ENCODE measurements at places on chromosomes 16 and 17. TPM values are rescaled to one million over a fixed set of nuclear protein-coding genes. Genes with fewer than 3 reads are reported as not detected.

DNA sequence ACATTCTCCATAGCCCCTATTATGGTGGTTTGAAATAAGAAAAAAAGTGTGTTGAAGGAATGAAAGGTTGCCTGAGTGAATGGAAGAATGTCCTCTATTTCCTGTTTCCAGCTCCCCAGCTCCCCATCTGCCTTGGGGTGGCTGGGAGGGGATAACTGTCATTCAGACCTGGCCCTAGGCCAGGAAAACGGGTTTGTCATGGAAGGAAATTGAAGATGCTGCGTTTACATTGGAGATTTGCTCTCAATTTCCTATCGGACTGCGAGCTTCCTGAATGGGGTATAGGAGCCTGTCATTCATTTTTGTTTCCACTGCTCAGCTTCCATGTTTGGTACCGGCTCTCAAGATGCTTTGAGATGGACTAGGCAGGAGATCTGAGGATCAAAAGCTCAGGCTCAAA lies 2.2 kb upstream of the FZD2 start:
- DNase-seq = no peak

GRCh38 chr16:47045459-47045858 lies 72.0 kb upstream of the DNAJA2 start:
- DNase-seq = no peak

Gene TBC1D3
- polyA plus RNA-seq = not detected

- DNase-seq = no peak
Measured at GRCh38 chr16:62664566-62664965, 628.3 kb upstream of the CDH8 start.

- DNase-seq = peak; percentile 6
Measured at GRCh38 chr17:32445074-32445415, 735 bp downstream of the PSMD11 start.

GRCh38 chr16:2213817-2214718 lies 572 bp downstream of the PGP start:
- DNase-seq = no peak

Gene C17orf100
- 6.7 TPM for polyA plus RNA-seq

Gene CAMTA2
- 32.4 TPM for polyA plus RNA-seq

- no peak for DNase-seq
Measured at GRCh38 chr17:67855504-67856324, 30.4 kb downstream of the BPTF start.

DNA sequence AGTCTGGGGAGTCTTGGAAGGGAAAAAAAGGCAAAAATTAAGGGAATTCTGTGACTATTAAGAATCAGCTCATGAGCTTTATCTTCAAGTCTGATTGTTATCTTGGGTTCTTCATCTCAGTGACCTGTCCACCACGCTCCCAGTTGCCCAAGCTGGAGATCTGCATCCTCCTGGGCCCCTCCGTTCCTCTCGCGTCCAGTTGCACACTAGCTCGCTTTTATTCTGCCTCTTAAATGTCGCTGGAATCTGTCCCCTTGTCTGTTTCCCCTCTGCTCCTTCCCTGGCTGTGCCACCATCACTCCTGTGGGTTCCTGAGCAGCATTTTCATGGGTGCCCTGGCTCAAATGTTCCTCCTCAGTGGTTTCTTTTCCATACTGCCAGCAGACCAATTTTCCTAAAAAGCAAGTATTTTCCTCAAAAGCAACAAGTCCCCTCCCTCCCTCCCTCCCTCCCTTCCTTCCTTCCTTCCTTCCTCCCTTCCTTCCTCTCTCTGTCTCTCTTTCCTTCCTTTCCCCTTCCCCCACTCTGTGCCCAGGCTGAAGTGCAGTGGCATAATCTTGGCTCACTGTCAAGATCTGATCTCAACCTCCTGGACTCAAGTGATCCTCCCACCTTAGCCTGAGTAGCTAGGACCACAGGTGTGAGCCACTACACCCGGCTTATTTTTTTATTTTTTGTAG lies 1.4 kb downstream of the ENDOV start:
- DNase-seq = no peak

Gene CFAP20
- 78.3 TPM for polyA plus RNA-seq

DNA sequence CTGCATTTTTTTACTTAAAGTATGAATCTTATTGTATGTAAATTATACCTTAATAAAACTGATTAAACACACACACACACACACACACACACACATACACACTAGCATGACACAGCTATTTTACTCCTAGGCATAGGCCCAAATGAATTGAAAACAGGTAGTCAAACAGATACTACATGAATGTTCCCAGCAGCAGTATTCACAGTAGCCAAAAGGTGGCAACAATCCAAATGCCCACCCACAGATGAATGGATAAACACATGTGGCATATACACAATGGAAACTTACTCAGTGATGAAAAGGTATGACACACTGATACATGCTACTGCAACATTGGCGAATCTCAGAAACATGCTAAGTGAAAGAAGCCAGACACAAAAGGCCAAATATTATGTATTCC lies 223.5 kb downstream of the CYB561 start:
- no peak for DNase-seq

Gene ITPRIPL2
- 31.5 TPM for polyA plus RNA-seq

DNA sequence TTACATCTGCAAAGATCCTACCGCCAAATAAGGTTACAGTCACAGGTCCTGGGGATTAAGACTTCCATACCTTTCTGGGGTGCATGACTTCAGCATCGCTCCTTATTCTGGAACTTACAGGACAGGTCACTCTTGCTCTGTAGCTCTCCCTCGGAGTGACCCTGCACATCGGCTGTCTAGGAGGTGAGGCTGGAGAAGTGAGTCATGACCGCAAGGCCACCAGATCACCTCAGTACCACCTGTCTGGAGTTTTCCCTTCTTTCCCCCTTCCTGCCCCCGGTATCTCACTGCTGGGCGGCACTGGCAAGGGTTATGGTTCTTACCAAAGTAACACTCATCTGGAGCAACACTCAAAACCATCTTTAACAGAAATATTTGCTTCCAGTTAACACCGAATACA lies 374.8 kb downstream of the SLC39A11 start:
- DNase-seq = no peak

Gene ABCC12
- 0.18 TPM for polyA plus RNA-seq

Gene TMEM114
- not detected for polyA plus RNA-seq

DNA sequence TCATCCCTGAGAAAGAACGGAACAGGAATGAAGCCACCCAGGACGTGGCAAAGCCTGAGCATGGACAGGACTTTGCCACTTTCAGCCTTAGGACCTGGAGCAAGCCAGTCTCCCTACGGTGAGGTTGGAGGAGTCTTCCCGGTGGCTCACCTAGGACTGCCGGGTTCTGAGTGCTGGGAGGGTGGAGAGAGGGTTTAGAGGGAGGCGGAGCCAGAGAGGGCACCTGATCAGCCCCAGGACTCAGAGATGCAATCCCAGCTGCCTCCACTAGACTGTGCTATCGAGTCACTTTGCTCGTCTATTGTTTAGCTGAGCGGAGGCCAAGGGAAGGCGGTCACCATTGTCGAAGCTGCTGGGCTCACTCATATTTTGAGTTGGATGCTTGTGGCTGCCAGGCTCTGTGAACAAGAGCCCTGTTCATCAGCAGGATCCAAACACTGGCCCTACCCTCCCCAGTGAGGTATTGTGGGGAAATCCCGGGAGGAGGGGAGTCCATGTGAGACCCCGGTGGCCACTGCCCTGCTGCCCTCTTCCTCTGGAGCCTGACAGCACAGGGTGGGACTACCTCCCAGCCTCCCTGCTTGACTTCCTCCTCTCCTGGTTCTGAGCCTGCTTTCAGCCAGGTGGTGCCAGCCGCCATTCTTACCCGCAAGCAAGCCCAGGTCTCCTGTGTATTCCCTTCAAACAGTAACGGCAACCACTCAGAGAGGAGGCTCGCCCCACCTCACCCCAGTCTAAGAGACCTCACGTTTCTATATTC lies 7.0 kb downstream of the KRT14 start:
- peak; percentile 75 for DNase-seq

Gene SLC13A5
- polyA plus RNA-seq = 0.20 TPM

- no peak for DNase-seq
Measured at GRCh38 chr17:77509089-77509488, 368.3 kb downstream of the SEC14L1 start.

DNA sequence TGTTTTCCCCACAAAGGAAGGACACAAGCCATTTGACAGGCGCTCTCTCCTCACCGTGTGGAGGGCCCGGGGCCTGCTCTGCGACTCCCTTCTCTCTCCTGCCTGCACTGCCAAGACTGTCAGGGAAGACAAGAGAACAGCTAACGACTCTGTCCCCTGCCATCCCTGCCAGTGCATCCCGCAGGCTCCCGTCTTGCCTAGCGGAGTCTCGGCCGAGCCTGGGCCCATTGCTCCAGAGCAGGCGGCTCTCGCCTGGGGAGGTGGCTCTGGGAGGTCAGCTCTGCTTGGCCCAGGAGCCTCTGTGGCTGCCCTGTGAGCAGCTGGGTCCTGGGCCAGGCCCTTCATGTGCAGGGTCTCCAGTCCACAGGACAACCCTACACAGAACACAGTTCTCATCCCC lies 53.0 kb downstream of the WNT3 start:
- no peak for DNase-seq

GRCh38 chr17:40343219-40344119 lies 21.1 kb downstream of the GJD3 start:
- DNase-seq = no peak

GRCh38 chr17:56142781-56143180 lies 10.5 kb upstream of the ANKFN1 start:
- no peak for DNase-seq

Gene ABCA6
- polyA plus RNA-seq = 14.4 TPM

DNA sequence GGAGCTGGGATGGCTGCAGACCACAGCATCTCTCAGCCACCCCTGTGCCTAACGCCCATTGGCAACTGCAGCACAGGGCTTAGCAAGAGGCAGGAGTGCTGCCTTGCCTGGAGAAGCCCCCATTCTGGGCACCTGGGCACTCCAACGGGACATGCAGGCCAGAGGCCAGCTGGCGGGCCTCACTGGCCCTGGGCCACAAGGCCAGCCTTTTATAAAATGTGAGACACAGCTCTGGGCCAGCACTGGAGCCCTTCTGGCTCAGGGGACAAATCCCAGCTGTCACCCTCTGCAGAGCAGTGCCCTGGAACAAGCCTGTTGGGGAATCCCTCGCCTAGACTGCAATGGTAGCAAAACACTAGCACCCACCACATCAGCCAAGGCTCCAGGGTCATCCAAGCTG lies 171.8 kb downstream of the WSCD1 start:
- no peak for DNase-seq

DNA sequence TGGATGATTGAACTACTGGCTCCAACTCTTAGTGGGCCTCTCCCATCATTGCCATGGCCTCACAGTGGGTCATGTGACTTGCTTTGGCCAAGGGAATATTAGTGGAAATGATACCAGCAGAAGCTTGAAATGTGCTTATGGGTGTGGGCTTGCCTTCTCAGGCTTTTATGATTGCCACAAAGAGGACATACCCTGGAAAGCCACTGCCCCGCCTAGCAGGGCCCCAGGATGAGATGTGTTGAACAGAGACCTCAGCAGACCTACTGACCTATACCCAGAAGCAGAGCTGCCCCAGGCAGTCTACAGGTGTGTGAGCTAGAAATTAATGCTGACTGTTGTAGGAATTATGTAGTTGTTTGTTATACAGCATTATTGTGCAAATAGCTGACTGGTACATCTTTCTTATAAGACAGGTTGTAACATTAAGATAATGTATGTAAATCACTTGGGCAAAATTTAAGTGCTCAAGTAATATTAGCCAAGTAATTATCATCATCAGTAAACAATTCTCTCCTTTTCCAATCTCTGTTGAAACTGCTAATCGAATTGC lies 67.8 kb upstream of the CDH5 start:
- DNase-seq = no peak

- DNase-seq = no peak
Measured at GRCh38 chr17:63824362-63824761, 2.9 kb upstream of the PSMC5 start.

DNA sequence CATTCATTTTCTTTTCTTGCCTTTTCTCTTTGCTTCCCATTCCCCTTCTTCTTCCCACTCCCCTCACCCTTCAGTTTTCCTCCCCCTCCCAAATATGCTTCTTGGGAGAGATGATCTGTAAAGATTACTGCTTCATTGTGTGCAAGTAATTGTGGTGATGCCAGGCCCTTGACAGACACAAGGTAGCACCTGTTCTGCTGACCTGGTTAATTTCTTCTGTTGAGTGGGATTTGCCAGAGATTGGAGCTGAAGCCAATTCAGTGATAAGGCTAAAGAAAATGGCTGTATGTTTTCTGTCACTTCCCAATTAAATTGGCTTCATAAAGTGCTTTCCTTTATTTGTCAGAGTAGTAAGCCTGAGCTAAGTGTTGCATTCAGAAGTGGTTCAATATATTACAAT lies 44.5 kb downstream of the AATF start:
- DNase-seq = no peak

GRCh38 chr17:44065668-44066203 lies 735 bp downstream of the LSM12 start:
- no peak for DNase-seq

GRCh38 chr17:40073454-40074174 lies 10.8 kb downstream of the THRA start:
- no peak for DNase-seq

Gene MEOX1
- polyA plus RNA-seq = 0.25 TPM

Gene GPR142
- 0.16 TPM for polyA plus RNA-seq

Gene CLEC10A
- polyA plus RNA-seq = 2.1 TPM

Gene SHISA9
- polyA plus RNA-seq = 0.08 TPM

- no peak for DNase-seq
Measured at GRCh38 chr16:71347146-71347545, 11.4 kb upstream of the CALB2 start.

- DNase-seq = no peak
Measured at GRCh38 chr16:2591476-2592240, 53.8 kb downstream of the PDPK1 start.

GRCh38 chr16:78220571-78220970 lies 121.1 kb downstream of the WWOX start:
- DNase-seq = no peak

- peak; percentile 78 for DNase-seq
Measured at GRCh38 chr17:20992987-20993862, 49.6 kb downstream of the USP22 start.

DNA sequence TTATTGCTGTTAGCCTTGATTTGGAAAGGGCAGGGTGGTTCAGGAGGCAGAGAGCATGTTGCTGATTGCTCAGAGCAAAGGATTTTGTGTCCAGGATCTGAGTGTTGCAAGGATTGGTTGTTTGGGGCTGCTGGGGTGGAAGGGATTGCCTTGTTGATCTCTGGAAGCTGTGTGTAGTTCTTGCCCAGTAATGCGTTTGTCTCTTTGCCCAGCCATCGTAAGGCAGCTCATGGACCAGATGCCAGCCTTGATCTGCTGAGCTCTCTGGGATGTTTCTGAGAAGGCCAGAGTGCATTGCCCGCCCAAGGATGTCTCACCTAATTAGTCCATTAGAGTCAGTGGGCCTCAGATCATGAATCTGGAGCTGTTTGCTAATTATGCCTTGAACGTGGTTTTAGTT lies 33.6 kb downstream of the NKD1 start:
- no peak for DNase-seq

Gene TSEN54
- 47.2 TPM for polyA plus RNA-seq

GRCh38 chr16:46787909-46788308 lies 39.8 kb upstream of the MYLK3 start:
- DNase-seq = no peak
